ENCODE measurements at places on chromosomes 11 and 22.

DNA sequence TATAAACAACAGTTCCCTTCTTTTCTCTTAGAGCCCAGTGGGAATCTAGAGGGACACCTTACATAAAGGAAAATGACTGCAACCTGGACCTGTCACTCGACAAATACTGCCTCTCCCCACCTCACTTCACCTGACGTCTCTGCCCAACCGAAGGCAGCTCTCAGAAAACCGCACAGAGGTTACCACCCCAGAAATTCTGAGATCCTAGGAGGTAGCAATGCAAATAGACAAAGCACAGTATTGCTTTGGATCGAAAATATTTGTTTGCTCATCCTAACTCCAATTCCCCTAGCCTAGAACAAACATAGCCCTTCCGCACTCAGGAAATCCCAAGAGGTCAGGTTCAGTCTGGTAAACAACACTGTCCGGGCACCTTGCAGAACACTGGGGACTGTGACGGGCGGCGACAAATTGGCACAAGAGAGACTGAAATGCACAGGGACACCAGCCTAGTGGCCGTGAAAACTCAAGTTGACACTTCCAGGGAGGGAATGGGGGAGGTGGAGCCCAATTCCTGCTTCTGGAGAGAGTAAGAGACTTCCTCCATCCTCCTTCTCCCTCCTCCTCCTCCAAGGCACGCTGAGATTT is 420 bp upstream of the TRIM44 start:
- DNase-seq, result peak; percentile 8

DNA sequence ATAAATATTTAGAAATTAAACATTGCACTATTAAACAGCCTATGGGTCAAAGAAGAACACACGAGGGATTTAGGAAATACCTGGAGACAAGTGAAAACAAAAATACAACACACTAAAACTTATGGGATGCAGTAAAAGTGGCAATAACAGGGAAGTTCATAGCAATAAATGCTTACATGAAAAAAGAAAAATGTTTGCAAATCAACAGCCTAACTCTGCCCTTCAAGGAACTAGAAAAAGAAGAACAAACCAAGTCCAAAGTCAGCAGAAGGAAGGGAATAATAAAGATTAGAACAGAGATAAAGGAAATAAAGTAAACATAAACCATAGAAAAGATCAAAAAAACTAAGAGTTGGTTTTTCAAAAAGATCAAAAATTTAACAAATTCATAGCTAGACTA is 31.6 kb downstream of the NXPE2 start:
- DNase-seq, result no peak

DNA sequence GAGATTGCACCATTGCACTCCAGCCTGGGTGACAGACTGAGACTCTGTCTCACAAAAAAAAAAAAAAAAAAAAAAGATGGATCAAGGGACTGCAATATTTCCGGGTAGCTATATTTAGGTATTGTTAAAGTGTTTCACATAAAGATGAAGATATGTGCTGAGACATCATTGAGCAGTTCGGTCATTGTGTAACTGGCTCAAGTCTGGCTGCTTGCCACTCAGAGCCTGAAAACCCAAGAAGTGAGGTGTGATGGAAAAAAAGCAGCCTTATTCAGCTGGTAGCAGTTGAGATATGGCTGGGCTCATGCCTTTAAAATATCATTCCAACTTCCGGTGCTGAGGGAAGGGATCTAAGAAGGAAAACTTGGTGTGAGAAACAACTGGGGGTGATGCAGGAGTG is 46.9 kb downstream of the LUZP2 start:
- no peak for DNase-seq

DNA sequence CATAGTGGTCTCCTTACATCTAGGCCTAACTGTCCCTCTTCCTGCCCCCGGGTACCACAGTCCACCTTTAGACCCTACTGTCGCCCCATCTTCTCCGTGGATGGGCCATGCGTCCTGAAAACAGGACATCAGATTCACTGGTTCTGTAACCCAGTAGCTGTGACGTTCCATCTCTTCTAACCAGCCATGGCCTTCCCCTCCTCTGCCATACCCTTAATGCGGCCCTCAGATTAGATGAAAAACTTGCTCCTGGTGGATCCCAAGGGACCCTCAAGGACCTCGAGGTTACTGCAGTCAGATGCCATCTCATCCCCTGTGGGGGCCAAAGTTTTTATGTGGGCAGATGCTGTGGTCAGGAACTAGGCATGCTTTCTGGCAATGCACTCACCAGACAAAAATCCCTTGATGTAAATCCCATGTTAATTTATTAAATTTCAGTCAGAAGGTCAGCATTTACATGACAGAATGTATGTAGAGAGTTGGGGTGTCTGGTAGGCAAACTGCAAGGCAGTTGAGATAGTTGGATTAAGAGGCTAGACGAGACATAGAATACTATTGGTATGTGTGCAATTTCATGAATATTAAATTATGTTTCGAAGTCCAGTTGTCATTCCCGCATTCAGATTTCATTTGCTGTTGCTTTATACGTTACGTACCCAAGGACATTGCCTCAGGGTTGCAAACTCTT is 64.3 kb downstream of the WNT11 start:
- no peak for DNase-seq

DNA sequence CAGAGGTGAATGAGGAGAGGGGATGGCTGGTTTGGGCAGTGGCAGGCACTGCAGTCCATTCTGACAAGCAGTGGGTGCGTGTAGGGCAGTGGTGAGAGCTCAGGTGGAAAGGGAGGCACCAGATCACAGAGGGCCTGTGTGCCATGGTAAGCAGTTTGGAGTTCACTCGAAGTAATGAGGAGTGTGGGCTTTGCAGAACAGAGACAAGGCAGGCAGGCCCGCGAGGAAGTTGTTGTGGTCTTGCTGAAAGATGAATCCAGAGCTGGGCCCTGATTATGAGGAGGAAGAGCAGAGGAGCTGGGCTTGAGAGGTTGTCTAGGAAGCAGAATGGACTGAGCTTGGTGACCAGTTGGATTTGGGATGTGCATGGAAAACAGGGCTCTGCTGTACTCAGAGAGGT is 1.6 kb upstream of the DNAJB13 start:
- DNase-seq, result no peak

- DNase-seq, result peak; percentile 65
Measured at GRCh38 chr11:81987829-81988472, 745.7 kb downstream of the FAM181B start.

DNA sequence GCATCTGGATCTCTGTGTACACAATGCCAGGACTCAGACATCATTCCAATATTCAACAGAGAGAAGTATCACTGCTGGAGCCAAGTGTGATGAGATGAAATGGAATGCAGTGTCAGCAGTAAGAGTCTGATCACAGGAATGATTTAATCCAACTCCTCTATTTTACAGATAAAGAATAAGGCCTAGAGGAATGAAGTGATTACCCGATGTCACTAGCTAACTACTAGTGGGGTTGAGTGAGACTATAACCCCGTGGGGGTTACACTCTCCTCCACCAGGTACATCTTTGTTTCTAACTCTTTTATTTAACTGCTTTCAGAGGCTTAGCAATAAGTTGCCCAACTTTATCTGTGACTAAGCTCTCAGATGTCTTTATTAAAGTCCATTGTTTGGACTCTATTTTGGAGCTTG is 94.2 kb upstream of the FAT3 start:
- no peak for DNase-seq

- DNase-seq, result peak; percentile 81
Measured at GRCh38 chr11:88398372-88398771, 60.8 kb upstream of the CTSC start.

- DNase-seq, result peak; percentile 22
Measured at GRCh38 chr22:50700387-50701075, 27.9 kb downstream of the SHANK3 start.

DNA sequence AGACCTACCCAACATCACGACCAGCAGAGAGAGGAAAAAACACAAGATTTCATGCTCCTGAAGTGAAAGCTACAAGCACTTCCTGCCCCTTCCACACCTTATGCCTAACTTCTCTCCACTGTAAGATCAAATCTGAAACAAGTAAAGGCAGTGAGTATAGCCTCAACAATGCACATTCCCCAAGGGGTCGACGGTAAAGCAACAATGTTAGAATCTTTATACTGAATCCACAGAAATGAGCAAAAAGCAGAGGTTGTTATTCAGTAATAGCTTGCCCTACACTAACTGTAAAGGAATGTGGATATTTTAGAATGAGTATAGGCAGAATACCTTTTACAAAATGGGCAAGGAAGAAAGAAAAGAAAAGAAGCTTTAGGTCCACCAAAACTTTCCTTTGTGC is 15.6 kb downstream of the ARFGAP3 start:
- peak; percentile 33 for DNase-seq

DNA sequence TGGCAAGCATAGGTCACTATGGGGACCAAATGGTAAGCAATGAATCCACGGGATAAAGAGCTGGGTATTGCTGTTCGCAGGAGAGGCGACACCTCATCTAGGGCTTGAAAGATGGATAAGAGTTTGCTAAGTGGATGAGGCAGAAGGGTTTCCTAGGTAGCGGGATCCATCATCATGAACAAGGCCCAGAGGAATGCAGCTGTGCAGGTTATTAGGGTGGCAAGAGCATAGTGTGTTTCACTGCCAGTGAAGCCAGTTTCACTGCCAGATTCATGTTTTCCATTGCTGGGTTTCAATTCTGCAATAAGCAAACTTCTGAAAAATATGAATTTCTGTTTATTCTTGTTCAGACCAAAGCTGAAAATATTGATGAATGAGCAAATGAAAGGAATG is 27.2 kb downstream of the WEE1 start:
- DNase-seq, result no peak

DNA sequence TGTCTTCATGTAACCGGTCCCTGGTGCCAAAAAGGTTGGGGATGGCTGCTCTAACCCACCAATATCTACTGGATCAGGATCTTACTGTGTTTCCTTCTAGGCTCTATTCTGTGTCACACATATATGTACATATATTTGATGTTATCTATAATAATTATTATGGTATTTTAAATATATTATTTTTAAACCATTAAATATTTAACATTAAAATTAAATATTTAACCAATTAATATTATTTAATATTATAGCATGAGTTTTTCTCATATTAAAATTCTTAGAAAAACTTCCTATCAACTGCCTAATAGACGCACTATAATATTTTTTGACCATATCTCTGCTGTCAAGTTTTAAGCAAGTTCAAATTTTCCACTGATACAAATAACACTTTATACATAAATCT is 196.9 kb upstream of the PLET1 start:
- DNase-seq, result no peak

DNA sequence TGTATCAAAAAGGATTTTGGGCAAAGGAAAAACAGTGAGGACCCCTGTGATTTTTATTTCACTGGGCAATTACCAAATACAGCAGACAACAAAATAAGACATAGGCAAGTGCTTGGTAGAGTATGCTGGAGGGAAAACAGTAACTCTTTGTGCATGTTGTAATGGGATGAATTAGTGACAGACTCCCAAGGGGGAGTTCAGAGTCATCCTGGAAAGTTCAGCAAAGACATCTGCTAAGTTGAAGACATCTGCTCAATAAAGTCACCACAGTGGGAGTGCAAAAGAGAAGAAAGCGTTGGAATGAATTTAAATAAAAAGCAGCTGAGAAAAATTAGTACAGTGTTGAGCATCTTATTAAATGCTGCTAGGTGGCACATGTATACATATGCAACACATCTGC is 378.8 kb upstream of the ISX start:
- DNase-seq, result no peak

GRCh38 chr11:2709429-2709828 is 9.6 kb upstream of the KCNQ1OT1 start:
- DNase-seq, result peak; percentile 52

DNA sequence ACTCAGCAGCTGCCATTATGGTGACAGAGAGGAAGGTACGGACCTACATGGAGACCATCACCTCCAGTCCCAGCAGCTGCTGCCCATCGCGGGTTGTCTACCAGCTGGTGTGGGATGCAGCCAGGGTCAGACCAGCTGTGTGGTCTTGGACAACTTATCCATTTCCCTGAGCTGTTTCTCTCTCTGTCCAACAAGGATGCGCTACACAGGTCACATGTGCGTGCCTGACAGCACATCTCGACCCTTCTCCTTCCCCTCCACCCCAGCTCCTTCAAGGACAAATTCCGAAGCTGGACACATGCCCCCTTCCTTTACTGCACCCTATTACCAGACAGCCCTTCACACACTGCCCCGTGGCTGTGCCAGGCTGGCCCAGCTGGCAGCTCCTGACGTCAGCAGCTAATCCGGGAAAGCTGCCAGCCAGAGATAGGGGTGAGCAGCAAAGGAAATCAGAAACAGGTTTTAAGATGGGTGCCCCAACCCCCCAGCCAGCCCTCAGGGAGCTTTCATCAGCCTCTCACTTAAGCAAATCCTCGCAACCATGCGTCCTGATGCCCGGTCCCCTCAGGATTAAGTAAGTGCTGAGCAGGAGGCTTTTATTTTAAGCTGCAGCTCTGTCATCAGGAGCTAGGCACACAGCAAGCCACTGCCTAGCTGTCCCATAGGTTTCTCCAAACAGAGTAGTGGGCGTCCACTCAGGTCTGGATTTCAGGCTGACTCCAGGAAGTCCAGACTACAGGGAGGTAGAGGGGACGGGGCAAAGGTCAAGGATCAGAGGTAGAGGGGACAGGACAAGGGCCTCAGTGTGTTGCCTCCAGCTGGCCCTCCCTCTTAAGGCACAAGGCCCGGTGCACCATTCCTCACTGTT is 20.3 kb downstream of the TEF start:
- DNase-seq, result peak; percentile 84

DNA sequence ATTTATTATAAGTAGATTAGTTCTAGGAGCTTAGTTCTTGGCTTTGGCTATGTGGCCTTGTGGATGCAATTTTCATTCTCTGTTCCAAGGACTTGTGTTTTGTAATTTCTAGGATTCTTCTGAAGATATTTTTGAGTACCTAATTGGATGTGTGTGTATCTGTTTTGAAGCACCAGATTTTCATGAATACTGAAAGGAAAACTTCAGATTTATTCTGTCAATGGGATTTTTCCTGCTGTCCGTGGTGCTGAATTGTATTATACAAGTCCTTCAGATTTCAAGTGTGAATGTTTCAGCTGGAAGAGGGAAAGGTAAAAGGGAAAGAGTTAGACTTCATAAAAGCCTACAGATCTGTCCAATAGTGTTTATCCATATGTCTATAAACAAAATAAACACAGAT is 18.2 kb upstream of the SYN3 start:
- peak; percentile 11 for DNase-seq

DNA sequence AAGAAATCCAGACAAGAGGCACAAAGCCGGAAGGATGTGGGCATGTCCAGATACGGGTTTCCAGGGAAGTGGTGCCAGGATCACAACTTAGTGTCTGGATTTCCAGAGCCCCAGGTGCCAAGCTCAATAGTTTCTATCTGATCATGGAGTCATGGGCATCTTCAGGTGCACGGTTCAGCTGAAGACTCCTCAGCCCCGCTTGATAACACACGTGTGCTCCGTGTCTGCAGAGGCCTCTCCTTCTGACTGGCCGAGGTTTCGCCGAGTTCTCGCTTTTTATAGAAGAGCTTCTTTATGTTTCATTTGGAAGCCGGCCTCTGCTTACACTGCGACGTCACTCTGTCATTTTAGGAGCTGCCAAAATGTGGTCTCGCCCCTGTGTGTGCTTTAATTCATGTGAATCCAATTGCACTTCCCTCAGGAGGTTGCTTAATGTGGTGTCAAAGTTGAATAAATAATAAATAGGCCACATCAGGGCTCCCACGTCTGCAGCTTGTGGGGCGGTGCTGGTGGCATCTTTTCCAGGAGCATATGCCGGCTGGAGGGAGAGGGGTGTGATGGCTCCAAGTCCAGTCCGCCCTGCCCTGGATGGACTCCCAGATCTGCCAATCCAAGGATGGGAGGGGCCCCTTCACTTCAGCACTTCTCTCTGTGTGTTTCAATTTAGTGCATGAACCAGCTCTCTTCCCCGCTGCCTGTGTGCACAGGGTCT is 1410.8 kb downstream of the TBC1D22A start:
- no peak for DNase-seq

- no peak for DNase-seq
Measured at GRCh38 chr11:96607864-96608558, 218.2 kb downstream of the JRKL start.

- no peak for DNase-seq
Measured at GRCh38 chr22:22316589-22316988, 72.0 kb downstream of the VPREB1 start.
